ENCODE measurements at places on chromosomes 6 and 20. TPM values are rescaled to one million over a fixed set of nuclear protein-coding genes. Genes with fewer than 3 reads are reported as not detected.
A peak's percentile ranks its signal among the peaks of the same experiment; 100 is the strongest.

The STX7 gene
- total RNA-seq = 39.7 TPM

The SPATA25 gene
- total RNA-seq = 4.7 TPM

The CGA gene
- not detected for total RNA-seq

The PCSK2 gene
- not detected for total RNA-seq

DNA sequence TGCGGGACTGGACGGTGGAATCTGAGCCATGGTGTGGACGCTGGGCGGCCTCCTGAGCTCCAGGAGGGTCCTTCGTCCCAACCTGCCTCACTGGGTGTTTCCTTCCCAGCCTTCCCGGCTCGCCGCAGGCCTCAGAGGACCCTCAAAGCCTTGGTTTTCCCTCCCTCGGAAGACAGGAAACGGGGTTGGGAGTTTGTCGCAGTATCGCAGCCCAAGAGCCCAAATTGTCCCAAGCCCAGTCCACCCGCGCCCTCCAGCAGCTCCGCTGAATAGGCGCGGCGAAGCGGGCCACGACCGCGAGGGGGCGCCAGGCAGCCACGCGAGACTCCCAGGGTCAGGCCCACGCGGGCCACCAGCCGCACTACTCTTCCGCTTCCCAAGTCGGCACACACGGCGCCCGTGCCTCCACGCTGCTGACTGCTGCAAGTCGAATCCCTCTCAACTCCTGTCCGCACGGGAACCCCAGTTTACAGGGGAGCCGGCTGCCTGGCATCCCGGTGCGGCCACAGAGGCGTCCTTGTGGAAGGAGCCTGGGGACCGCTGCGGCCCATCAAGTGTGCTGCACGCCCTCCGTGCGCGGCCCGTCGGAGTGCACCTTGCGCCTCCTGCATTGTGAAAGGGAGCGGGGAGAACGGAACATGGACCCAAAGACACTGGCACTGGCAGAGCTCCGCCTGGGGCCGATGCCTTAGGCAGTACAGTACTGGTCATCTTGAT lies 40.4 kb upstream of the HMGA1 start:
- H3K4me1 ChIP-seq = peaks cover 13% of the 10 kb centered on the region
- H3K27me3 ChIP-seq = no peaks in the 10 kb centered on the region
- H3K4me3 ChIP-seq = peak overlapping the region; percentile 61

- 0 out of 2 replicates have a peak, but pooled peaks cover 4% of the 10 kb centered on the region for H3K27me3 ChIP-seq
- no peak for DNase-seq
- no peak overlapping the region for H3K4me3 ChIP-seq
Measured at GRCh38 chr20:11182720-11183119, 508.9 kb upstream of the JAG1 start.

GRCh38 chr20:56606174-56606945 lies 22.7 kb upstream of the TFAP2C start:
- H3K27me3 ChIP-seq = no peaks in the 10 kb centered on the region
- H3K36me3 ChIP-seq = no peaks in the 10 kb centered on the region
- H3K4me1 ChIP-seq = no peaks in the 10 kb centered on the region
- H3K27ac ChIP-seq = no peak overlapping the region
- H3K4me3 ChIP-seq = no peak overlapping the region

DNA sequence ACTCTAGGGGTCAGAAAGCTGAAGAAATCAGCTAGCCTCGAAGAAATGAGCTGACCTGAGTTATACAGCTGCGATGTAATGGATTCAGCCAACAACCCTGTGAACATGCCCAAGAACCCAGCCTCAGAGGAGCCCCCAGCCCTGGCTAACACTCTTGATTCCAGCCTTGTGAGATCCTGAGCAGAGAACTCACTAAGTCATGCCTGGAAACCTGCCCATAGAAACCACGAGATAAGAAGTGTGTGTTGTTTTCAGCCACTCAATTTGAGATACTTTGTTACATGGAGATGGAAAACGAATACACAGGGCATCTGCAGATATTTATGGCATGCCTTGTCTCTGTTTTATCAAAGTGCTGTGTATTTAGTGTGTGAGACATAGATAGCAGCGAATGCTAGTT lies 265.2 kb downstream of the QKI start:
- no peaks in the 10 kb centered on the region for H3K27me3 ChIP-seq
- H3K4me1 ChIP-seq = no peaks in the 10 kb centered on the region
- no peak overlapping the region for H3K27ac ChIP-seq
- H3K36me3 ChIP-seq = no peaks in the 10 kb centered on the region
- DNase-seq = no peak
- H3K4me3 ChIP-seq = no peak overlapping the region

DNA sequence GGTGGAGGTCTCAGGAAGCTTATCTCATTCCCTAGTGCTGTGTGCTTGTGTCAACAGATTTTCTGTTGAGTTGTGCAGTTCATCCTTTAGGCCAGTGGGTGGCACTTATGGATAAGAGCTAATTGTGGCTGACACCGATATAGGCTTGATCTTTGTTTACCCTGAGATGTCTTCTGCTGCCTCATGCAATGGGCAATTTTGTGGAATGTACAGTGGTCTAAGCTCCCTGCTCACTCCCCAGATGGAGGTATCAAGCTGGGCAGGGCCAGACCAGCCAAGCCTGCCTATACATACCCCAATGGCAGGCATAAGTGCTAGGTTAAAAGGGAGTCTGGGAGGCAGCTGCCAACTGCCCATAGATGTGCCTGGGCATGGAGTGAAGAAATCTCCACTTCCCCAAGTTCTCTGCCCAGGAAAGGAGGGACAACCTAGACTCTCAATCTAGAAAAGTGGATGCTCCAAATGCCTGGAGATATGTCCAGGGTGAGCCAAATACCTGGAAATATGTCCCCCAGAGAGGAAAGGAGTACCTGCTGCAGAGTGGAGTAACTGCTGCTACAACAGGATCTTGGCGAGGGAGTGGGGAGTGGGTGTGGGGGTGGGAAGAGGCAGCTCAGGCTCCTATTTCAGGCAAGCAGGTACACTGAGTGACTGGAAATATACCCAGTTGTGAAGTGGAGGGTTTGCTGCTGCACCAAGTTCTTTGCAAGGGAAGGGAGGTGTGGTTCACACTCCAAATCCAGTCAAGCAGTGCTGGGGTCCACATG lies 53.2 kb upstream of the ARG1 start:
- no peak overlapping the region for H3K4me3 ChIP-seq
- H3K36me3 ChIP-seq = no peaks in the 10 kb centered on the region
- H3K27ac ChIP-seq = no peak overlapping the region
- peak; percentile 73 for DNase-seq

GRCh38 chr6:98514073-98514720 lies 320.2 kb upstream of the POU3F2 start:
- H3K4me1 ChIP-seq = no peaks in the 10 kb centered on the region
- no peaks in the 10 kb centered on the region for H3K27me3 ChIP-seq
- H3K27ac ChIP-seq = no peak overlapping the region
- H3K4me3 ChIP-seq = no peak overlapping the region
- DNase-seq = no peak
- H3K36me3 ChIP-seq = no peaks in the 10 kb centered on the region

DNA sequence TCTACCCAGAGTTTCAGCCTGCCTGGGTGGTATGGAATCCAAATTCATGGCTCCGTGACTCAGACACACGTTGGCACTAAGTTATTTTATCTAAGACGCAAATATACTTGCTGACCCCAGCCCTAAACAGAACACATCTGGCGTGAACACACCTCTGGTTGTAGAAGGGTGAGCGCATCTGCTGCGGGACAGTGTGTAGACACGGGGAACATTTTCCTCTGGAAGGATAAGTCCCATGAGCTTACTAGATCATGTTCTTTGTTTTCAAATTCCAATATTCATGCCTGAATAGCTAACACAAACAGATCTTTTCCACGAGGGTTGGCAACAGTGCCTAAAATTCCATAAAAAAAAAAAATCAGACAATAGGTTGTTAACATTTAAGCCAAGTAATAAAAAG lies 87.8 kb downstream of the TMEM170B start:
- peaks cover 30% of the 10 kb centered on the region for H3K4me1 ChIP-seq
- H3K27ac ChIP-seq = no peak overlapping the region
- H3K27me3 ChIP-seq = no peaks in the 10 kb centered on the region
- no peaks in the 10 kb centered on the region for H3K36me3 ChIP-seq
- H3K4me3 ChIP-seq = no peak overlapping the region

DNA sequence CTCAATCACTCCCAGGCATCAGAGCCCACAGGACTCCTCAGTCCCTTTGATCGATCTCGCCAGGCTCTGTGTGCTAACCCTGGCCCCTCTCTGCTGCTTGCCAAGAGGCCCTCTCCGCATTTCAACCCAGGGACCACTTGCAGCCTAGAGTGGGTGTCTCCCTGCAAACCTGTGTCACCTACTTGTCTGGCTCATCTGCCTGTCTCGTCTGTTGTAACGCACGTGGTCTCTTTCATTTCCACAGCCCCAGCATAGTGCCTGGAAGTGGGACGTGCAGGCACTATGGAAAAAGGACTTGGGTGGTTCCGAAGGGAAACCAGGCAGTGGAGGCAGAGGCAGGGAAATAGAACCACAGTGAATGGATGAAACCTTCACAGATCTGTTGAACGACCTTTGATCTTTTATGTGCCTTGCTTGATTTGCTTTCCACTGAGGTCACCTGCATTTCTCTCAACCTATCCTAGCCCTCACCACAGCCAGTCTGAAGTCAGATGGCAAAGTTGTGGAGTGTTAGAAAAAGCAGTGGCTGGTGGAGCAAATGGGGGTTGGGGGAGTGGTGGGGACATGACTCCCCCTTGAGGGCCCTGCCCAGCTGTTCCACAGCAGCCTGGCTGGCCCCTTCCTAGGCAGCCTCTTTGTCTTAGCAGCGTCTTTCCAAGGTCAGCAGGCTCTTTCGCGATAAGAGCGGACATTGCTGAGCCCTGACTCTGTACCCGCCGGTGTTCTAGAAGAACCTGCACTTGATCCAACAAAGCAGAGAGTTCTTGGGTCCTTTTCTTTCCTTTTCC lies 55.8 kb upstream of the TAGAP start:
- H3K27ac ChIP-seq = no peak overlapping the region
- no peak for DNase-seq
- peaks cover 55% of the 10 kb centered on the region for H3K4me1 ChIP-seq
- H3K36me3 ChIP-seq = no peaks in the 10 kb centered on the region
